ENCODE measurements at places on chromosomes 5 and 9.

- DNase-seq, result no peak
These were observed 19.8 kb downstream of the PALM2AKAP2 start for GRCh38 chr9:109799792-109800191.

GRCh38 chr9:108746864-108747263, 108.9 kb downstream of the ACTL7B start:
- DNase-seq, result no peak

GRCh38 chr5:60826653-60827052, 17.4 kb downstream of the ELOVL7 start:
- DNase-seq, result no peak

GRCh38 chr5:112419164-112419985, at the start of gene EPB41L4A:
Gene EPB41L4A, minus strand, starts transcription at chr5:112419277. Its CDS starts 238 bp downstream, at chr5:112419039.
- peak; percentile 45 for DNase-seq

GRCh38 chr9:113350937-113351336, 1.6 kb downstream of the BSPRY start:
- DNase-seq, result peak; percentile 48

GRCh38 chr9:17003576-17004240, 131.1 kb upstream of the CNTLN start:
- no peak for DNase-seq

DNA sequence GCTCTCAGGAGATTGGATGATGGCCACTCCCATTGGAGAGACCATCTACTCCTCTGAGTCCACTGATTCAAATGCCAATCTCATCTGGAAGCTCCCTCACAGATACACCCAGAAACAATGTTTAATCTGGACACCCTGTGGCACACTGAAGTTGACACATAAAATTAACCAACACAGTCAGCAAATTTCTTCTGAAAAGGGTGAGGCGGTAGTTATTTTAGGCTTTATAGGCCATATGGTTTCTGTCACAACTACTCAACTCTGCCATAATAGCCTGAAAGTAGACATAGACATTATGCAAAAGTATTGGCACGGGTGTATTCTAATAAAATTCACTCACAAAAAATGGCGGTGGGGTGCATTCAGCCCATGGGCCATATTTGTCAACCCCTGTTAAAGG, 244.5 kb upstream of the VLDLR start:
- DNase-seq, result no peak

GRCh38 chr9:33662871-33663270, 132.5 kb upstream of the PRSS3 start:
- no peak for DNase-seq

All from head of caudate nucleus (tissue), 42 donors.